ENCODE measurements at places on chromosomes 7 and 10. TPM values are rescaled to one million over a fixed set of nuclear protein-coding genes. Genes with fewer than 3 reads are reported as not detected.

Gene TSPAN13
- total RNA-seq: 26.8 TPM

Gene FZD1
- 1.7 TPM for total RNA-seq

DNA sequence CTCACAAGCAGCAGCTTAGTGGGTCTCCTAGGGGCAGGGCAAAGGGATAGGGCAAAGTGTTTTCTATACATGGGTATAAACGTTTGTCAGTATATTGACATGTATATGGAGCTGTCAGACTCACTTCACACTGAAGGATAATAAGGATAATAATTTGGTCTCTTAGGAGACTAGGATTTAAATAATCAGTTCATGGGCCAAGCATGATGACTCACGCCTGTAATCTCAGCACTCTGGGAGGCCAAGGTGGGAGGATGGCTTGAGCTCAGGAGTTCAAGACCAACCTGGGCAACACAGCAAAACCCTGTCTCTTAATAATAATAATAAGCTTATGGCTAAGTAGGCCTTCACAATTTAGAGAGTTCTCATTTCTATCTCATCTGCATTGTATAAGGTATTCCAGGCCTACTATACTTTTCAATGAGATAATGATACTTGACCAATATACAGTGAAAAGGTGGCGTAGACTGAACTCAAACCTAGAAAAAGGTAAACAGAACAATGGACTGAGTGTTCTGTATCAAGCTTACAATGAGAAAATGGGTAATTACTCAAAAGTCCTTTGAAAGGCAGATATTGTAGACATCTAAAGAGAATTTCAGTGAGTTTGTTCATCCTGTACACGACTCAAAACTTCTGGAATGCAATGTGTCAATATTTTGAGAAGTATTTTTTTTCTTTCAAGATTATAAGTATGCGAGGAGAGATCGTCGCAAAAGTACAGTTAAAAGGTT, 7.0 kb downstream of the GSAP start:
- DNase-seq: no peak
- no peaks in the 10 kb centered on the region for H3K36me3 ChIP-seq
- H3K27me3 ChIP-seq: no peaks in the 10 kb centered on the region
- no peaks in the 10 kb centered on the region for H3K4me1 ChIP-seq

DNA sequence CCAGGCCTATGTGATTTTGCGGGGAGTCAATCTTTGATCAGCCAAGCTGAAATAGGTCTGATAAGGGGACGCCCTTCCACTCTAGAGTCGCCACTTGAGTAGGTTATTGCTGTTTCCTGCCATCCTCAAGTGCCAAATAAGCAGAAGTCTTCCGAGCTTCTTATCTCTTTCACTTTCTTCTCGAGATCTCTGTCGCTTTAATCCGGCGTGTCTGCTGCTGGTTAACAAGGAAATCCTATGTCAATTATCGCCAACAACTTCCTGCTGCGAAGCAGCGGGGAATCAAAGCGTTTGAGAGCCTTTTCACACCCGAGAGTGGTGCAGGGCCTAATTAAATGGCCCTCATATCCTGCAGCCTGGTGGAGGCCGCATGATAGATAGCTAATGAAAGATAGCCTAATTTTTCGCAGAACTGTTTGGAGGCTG, 215.9 kb downstream of the RAB11FIP2 start:
- no peak for DNase-seq
- no peaks in the 10 kb centered on the region for H3K36me3 ChIP-seq
- H3K27me3 ChIP-seq: no peaks in the 10 kb centered on the region
- H3K4me1 ChIP-seq: no peaks in the 10 kb centered on the region

- no peaks in the 10 kb centered on the region for H3K36me3 ChIP-seq
- no peaks in the 10 kb centered on the region for H3K27me3 ChIP-seq
- no peak overlapping the region for H3K4me3 ChIP-seq
- H3K4me1 ChIP-seq: no peaks in the 10 kb centered on the region
- H3K27ac ChIP-seq: no peak overlapping the region
- no peak for DNase-seq
These were observed 8.8 kb upstream of the NUPR2 start for GRCh38 chr7:56124981-56125380.

Gene WEE2
- not detected for total RNA-seq

DNA sequence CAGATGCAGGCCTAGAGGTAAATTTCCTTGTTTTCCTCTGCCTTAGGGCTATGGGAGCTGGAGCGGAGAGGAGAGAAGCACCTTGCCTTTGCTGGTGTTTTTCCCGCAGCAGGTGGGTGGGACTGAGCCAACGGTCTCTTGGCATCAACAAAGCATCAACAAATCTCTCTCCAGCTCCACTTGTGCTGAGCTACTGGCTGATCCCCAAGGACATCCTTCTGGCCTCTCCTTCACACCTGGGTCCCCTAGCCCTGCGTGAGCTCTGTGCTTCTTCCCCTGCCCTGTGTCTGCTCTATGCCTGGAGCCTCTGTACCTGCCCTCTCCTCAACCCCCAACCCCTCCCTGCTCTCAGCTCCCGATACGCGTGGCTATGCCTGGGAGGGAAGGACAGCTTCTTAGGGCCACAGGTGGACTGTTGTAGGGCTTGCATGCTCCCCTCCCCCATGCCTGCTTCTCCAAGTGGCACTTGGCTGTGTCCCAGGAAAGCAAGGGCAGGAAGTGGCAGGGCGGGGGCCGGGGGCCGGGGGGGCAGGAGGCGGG, 3.2 kb upstream of the CLDN4 start:
- no peaks in the 10 kb centered on the region for H3K27me3 ChIP-seq
- H3K4me3 ChIP-seq: peak overlapping the region; percentile 34
- DNase-seq: no peak
- H3K27ac ChIP-seq: peak overlapping the region; percentile 98

DNA sequence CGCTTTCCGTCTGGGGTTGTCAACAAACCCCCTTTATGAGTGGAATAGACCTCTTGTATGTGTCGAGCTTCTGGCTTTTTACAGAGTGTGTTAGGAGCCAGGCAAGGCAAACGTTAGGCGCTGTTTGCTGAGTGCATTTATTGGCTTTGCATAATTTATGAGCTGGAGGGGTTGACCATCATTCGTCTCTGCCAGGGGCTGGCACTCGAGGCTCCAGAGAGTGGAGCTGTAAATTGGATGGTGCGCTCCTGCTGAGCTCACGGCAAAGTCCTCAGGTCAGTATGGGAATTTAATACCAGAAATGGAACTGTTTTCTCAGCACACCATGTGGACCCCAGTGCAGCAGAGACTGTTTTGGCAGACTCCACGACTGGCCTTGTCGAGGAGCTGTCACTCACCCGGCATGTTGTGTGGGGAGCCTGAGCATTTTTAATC, 699.4 kb upstream of the GALNT17 start:
- no peaks in the 10 kb centered on the region for H3K36me3 ChIP-seq
- no peak overlapping the region for H3K4me3 ChIP-seq
- no peaks in the 10 kb centered on the region for H3K4me1 ChIP-seq
- H3K27me3 ChIP-seq: no peaks in the 10 kb centered on the region

Gene SOSTDC1
- 2.6 TPM for total RNA-seq

GRCh38 chr10:101123815-101124617, 7.1 kb upstream of the TLX1 start:
- peak overlapping the region; percentile 44 for H3K4me3 ChIP-seq
- H3K4me1 ChIP-seq: peaks cover 30% of the 10 kb centered on the region
- H3K27ac ChIP-seq: no peak overlapping the region
- peak; percentile 50 for DNase-seq

Gene ENKUR
- 0.53 TPM for total RNA-seq

Gene TBXAS1
- total RNA-seq: 227 TPM

DNA sequence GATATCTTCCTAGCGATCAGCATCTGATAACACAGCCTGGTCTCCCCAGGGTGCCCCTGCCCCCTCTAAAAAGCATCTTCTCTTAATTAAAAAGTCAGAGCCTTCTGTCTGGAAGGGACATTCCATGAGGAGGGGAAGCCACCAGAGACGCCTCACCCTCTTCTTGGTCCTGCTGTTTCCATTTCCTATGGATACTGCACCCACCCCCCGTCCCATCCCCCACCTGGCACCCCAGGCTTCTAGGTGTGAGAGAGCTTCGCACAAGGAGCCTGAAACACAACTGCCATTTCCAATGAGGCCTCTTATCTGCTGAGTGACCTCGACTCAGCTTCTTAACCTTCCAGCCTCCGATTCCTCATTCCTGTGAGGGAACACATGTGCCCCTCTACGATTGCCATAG, 51.4 kb downstream of the COL13A1 start:
- no peaks in the 10 kb centered on the region for H3K36me3 ChIP-seq
- no peak overlapping the region for H3K27ac ChIP-seq
- no peaks in the 10 kb centered on the region for H3K4me1 ChIP-seq
- H3K27me3 ChIP-seq: no peaks in the 10 kb centered on the region

Gene TSPAN14
- 51.2 TPM for total RNA-seq

Gene TMEM184A
- total RNA-seq: 158 TPM

GRCh38 chr10:123642293-123642692, 23.9 kb upstream of the GPR26 start:
- H3K27me3 ChIP-seq: no peaks in the 10 kb centered on the region
- no peak for DNase-seq
- H3K4me1 ChIP-seq: no peaks in the 10 kb centered on the region
- H3K4me3 ChIP-seq: no peak overlapping the region

Gene IGFBP1
- total RNA-seq: not detected

Gene NRF1
- 11.2 TPM for total RNA-seq

Gene PTN
- 3.0 TPM for total RNA-seq

Data from Peyer's patch (tissue), 4 donors.